ENCODE measurements at places on chromosomes 4 and X. TPM values are rescaled to one million over a fixed set of nuclear protein-coding genes. Genes with fewer than 3 reads are reported as not detected.

DNA sequence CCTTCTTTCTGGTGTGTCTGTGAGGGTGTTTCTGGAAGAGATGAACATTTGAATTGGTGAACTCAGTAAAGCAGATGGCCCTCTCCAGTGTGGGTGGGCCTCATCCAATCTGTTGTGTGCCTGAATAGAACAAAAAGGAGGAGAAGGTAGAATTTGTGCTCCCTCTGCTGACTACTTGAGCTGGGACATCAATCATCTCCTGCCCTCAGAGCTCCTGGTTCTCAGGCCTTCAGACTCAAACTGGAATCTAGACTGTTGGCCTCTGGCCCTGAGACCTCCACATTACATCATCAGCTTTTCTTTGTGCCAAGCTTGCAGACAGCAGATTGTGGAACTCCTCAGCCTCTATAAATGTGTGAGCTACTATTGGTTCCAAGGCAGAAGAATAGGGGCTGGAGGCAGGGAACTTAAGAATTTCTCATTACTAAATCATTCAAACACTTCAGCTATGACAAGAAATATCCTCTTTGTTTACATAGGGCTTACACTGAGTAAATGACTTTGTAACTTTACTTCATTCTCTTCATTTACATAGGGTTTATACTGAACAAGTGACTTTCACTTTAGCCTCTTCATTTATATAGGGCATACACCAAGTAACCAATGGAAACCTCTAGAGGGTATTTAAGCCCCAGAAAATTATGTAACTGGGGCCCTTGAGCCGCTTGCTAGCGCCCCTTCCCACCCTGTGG, 86.9 kb upstream of the NWD2 start:
- no peak for DNase-seq

Gene TCEAL6
- not detected for total RNA-seq

DNA sequence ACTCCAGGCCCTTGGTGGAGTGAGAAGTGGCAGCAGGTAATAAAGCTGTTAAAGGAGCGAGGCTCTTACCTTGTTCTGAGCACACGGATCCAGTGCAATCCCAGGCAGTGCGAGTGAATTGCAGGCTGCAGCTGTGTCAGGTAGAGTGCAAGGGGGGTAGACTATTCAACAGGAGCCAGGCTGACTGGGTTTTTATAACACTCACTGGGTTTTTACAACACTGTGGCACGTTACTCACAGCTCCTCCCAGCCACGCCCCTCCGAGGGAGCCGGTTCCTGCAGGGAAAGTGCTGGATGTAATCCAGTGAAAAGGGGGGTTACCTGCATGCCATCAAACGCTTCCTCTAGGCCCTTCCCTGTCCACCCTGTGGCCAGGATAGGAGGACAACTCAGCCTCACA, 358 bp downstream of the FGFBP1 start:
- DNase-seq, result no peak

Gene HMX1
- not detected for total RNA-seq

GRCh38 chrX:123738378-123738940, 5.6 kb upstream of the THOC2 start:
- no peak for DNase-seq

- no peak for DNase-seq
Observed at GRCh38 chr4:109157696-109158095, 144.8 kb downstream of the COL25A1 start.

All from fibroblast of villous mesenchyme (primary cell).